Spinal cord (tissue), 10 donors: ENCODE measurements at places on chromosomes 12 and 14.
A peak's percentile ranks its signal among the peaks of the same experiment; 100 is the strongest.

DNA sequence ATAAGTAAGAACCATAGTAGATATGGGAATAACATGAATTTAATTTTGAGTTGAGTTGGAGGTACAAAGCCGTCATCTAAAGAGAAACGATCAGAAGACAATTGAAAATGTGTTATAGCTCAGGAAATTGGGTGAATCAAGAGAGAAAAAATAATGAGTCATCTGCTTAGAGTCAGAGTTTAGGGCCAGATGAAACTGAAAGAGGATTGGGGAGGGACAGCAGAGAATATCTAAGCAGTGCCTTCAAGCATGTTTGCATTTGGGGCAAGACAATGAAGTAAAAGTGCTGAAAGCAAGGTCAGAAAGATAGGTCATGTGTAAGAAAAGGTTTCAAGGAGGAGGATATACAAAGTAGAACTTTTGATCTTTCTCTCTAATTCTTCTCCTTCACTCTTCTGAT is 49.4 kb downstream of the SLC15A5 start:
- DNase-seq, result no peak

DNA sequence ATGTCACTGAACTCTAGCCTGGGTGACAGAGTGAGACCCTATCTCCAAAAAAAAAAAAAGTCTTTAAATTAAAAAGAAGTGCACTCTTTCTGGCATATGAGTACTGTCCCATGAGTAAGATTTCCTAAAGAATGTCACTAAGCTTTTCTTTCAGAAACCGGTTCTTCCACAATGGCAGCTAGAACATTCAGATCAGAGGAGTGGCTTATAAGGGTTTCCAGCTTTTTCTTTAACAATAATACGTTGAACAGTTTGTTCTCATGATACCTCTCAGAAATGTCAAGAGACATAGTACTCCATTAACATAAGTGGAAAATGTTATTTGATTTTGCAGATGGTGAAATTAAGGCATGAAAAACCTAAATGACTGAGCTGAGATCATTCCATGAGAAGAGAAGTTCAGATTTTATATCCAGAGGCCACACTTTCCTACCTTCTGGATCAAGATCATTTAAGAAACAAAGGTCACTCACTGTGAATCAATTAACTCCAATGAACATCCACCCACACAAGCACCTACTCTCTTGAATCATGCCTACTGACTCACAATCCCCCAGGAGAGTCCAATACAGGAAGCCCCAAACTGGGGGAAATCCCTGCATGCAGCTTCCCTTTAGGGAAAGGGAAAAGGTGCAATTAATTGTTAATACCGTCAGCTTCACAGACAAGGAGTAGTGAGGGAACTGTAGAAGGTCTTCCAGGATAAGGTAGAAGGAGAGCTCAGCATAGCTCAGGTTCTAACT is 86.9 kb downstream of the SPTSSA start:
- no peak for DNase-seq

DNA sequence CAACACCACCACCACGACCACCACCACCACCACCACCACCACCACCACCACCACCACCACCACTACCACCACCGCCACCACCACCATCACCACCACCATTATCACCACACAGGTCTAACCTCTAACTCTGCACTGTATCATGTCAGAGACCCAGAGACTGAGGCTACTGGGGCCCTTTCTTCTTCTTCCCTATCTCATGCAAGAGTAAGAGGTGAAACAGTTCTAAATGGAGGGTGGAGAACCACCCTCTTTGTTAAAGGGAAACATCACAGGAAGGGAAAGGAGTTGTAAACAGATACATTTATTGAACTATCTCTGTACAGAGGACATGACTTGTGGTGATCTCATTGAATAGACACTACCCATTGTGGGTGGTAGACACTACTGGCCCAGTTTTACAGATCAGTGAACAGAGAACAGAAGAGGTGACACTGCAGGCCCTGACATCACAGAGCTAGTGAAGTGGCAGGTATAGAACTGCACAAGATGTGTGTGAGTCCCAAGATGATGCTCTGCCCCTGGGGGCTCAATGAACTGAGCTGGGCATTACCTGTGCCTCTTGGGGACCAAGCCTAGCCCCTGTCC is 91.6 kb downstream of the FOXN3 start:
- no peak for DNase-seq

- DNase-seq, result no peak
Measured at GRCh38 chr14:94097091-94097490, 13.4 kb upstream of the IFI27 start.

DNA sequence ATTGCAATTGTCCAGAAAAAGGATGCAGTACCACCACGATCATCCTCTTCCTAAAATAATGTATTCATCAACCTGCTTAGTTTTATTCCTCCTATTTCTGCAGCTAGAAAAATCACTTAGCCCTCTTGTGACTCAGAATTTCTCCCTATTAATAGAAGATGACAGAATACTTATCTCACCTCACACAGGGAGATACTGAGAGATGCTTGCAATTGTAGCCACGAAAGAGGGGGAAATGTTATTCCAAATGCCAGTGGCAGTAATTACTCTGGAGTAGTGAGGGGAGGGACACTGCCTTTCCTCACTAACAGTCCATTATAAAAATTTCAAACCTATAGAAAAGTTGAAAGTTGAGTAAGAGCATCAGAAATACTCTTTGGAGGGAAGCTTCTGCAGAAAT is 11.8 kb upstream of the DUSP6 start:
- no peak for DNase-seq

- no peak for DNase-seq
Measured at GRCh38 chr12:88327276-88327675, 185.2 kb downstream of the TMTC3 start.

DNA sequence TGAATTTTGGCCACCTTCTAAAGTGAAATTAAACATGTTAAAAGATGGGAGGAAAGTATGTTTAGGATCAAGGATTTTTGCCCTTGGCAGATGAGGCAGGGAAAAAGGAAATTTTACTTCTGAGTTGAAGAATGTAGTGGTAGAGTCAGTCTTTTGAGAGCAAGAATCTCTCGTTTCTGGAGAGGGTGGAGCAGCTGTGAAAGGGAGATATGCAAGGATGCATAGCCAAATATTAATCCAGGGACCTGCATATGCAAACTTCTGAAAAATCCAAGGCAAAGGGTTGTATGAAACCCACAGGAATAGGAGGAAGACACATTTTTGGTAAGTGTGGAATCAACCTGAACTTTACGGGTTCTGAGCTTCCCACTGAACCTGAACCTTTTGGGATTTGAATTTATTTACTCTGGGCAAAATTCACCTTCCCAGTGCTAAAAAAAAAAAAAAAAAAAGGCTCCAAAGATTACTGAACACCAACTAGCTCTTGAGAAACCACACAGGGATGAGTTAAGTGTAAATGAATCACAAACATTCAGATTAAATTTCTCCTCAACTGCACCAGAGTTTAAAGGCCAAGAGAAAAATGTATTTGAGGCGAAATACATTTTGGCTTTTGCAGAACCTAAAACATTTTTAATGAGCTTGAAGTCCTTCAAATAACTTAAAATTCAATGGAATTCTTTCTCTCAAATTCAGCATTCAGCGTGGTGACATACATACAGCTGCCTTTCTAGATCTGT is 187.1 kb upstream of the CDKN3 start:
- no peak for DNase-seq

DNA sequence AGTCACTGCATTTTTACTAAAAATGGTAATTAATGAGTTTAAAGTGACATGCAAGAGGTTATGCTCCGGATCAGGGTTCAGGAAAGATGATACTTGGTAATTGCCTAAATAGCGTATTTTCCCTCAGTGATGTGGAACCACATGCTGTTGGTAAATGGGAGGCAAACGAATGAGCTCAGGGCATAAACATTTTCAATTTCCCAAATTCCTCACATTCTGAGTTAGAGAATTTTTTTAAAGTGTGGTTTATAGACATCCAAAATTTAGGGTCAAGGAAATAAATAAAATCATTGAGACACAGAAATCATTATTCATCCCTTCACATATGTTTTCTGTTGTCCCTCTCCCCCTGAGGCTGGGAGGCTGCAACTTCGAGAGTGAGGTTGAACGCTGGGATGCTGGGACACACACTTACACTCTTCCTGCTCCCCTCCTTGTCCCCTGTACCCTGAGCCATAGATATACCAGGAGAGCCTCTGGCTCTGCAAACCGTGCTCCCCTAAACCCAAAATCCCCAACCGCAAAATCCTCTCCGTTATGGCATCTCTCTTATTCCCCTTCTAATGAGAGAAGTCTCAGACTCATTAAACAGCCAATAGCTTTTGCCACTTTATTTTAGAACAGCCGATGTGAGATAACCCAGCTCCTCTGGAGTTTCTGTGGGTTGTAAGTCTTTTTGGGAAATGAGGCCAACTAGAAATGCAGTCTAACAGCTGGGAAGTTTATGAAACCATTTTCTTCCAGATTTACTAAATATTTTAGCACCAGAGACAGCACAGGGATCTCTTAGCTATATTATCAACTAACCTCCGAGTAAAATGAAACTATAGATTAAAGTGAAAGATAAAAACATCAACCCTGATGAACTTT is 21.4 kb upstream of the ADGRD1 start:
- DNase-seq, result no peak

DNA sequence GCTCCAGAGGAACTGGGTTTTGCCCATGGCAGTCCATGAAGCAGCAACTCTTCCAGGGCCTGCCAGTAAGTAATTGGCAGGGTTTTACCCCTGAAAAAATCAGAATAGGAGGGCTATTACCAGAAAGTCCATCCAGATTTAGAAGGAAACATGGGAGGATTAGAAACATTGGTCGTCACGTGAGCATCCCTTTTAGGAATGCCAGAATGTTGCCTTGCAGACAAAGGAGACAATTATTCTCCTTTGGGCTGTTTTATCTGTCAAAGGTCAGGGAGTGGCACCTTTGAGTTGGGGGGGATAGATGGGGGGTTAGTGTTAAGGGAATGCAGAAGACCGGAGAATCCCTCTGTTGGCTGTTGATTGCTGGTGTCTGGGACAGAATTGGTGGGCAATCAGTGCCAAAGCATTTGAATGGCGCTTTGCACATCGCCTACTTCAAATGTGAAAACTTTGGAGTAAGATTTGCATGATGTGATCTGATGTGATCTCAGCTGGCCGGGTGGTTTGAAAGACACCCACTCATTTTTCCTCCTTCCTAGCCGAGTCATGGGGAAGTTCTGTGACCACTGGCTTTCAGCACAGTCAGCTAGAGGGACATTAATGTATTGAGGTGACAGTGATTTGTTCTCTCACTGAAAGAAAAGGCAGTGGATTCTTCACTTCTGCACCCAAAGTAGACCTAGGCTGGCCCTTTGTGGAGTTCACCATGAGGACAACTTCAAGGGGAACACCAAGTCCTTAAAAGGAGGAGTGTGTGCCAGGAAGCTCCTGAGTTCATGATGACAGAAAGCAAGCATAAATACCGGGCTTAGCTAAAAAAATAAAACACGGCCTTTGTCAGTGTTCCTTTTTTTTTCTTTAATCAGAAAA is 31.4 kb downstream of the FLVCR2 start:
- DNase-seq, result no peak

DNA sequence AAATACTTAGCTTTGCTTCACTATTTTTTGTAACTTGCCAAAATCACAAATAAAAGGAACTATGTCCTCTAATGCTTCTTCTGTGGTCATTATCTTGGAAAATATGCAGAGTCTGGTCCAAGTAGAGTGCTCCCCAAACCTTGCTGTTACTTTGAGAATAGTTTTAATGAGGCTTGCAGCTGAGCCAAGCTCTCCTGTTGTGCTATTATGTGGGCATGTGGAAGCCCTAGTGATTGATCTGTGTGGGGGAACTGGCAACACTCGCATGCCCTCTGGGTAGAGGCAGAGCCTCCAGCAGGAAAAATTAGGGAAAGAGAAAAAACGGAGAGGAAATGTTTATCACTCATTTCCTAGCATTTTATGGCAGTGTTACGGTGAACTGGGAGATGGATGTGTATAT is 473.1 kb downstream of the EGLN3 start:
- peak; percentile 93 for DNase-seq

DNA sequence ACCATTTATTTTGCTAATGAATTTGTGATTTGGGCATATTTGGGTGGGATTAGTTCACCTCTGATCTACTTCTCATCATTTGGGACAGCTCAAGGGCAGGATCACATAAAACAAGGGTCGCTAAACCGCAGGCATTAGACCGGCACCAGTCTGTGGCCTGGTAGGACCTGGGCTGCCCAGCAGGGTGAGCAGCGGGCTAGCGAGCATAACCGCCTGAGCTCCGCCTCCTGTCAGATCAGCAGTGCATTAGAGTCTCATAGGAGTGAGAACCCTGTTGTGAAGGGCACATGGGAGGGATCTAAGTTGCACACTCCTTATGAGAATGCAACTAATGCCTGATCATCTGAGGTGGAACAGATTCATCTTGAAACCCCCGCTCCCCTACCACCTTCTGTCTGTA is 785.3 kb downstream of the TRHDE start:
- no peak for DNase-seq

- no peak for DNase-seq
Measured at GRCh38 chr14:51657762-51658161, 6.1 kb downstream of the FRMD6 start.

- DNase-seq, result no peak
Measured at GRCh38 chr14:43651185-43651787, 855.8 kb downstream of the FSCB start.

GRCh38 chr14:59210621-59211020 is 22.2 kb downstream of the DAAM1 start:
- DNase-seq, result no peak

GRCh38 chr12:116043659-116044535 is 233.6 kb downstream of the MED13L start:
- peak; percentile 79 for DNase-seq
